ENCODE measurements at places on chromosomes 3 and 15.
A peak's percentile ranks its signal among the peaks of the same experiment; 100 is the strongest.

DNA sequence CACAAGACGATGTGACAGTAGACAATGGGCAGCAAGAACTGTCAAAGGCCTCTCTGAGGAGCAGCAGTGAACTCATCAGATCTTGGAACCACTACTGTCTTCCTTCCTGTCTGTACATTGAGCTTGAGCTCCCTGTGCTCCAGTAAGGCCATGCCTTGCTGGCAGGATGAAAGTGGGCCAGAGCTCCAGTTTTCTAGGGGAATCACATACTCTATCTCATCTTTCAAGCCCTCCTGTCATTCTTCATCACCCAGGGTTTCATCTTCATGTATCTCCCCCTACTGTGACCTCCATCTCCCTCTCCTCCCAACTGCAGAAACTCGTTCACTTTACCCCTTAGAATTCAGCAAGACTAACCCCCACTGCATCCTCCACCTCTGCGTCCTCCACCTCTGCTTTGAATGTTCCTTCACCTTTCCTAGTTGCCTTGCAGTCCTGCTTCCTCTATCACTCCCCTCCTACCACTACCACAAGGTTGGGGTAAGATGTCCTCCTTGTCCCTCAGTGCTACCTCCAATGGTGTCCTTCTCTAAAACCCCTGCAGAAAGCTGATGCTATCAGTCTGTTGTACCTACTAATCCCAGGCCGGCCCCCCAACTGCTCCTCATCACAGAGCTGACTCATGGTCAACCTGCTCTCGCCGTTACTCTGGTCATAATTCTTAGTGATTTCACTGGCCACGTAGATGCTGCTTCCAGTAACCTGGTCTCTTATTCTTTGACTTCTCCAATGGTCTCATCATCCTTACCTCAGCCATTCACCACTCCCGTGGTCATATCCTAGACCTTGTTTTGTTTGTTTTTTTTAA, 22.3 kb downstream of the NKIRAS1 start:
- no peak for DNase-seq

DNA sequence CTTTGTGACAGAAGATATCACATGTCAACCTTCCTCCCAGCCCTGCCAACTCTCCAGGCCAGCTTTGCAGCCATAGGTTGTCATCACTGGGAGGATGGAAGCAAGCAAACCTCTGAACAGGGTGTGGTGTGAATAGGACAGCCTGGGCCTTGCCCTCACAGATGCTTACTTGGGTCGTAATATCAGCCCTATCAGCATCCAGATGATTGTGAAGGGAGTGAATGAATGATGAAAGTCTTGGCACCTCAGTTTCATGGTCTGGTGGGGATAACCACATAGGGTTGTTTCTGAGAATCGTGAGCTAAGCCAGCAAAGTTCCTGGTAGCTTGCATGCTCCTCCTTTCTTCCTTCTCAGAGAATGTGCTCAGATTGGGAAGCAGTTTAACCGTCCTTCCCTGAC, 55.1 kb upstream of the POLR2M start:
- DNase-seq: no peak

GRCh38 chr15:49015896-49016295, 30.4 kb downstream of the SECISBP2L start:
- DNase-seq: no peak

DNA sequence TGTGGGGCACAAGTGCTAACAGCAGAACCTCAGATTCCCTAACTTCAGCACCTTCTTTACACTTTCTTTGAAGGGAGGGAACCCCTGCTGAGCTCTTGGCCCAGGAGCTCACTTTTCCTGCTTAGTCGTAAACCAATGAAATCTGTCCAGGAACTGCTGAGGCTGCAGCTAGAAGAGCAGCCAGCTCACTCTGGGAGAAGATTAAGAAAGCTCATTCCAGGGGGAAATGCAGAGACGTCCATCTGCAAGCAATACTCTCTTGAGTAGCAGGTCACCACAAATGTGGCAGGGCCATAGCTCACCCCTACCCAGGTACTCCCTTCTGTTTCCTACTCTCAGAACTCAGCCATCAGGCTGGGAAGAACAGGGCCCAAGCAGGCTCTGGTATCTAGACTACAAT, 103.3 kb downstream of the WDR76 start:
- no peak for DNase-seq

DNA sequence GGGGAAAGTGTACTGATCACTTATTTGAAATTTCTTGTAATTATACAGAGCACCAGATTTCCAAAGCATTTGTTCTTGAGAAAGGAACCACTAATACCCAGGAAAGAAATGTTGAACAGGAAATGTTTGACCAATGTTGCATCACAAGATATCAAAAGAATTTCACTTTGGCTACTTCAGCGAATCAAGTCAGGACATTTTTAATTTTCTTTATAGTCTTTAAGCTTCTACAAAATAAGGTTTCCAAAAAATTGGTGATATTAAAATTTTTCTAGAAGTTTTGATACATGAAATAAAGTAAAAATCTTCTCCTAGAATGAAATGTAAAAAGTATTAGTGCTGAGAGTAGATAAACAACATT, 421.9 kb downstream of the MECOM start:
- no peak for DNase-seq

DNA sequence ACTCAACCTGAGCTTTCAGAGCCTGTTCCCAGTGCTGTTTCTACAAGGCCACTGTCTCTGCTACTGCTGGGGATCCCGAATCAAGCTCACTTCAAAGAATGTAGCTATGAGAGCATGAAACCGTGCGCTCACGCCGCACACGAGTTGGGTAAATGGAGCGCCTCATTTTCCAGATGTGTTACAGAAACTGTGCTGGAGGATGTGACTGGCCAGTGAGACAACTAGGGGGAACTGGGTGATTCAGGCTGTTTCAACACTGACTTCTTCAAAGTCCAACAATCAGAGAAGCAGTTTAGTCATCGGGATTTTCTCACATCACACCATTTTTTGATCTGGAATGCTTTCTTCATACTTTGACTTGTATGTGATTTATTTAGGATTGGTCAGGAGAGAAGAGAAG, 3.5 kb downstream of the ZNF710 start:
- DNase-seq: no peak

GRCh38 chr3:52456800-52457183, 1.4 kb downstream of the NISCH start:
- DNase-seq: no peak

DNA sequence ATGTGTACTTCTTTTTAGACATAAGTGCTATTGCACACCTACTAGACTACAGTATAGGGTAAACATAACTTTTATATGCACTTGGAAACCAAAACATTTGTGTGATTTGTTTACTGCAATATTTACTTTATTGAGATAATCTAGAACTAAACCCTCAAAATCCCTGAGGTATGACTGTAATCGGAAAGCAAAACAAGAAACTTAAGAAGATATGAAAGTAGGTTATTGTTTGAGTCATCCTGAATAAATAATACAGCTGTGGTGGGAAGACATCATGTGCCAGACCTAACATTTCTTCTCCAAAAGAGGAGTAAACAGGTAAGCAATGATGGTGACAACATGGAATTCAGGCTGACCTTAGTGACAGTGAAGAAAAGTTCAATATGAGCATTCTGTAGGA, 765.5 kb downstream of the OTOL1 start:
- no peak for DNase-seq

DNA sequence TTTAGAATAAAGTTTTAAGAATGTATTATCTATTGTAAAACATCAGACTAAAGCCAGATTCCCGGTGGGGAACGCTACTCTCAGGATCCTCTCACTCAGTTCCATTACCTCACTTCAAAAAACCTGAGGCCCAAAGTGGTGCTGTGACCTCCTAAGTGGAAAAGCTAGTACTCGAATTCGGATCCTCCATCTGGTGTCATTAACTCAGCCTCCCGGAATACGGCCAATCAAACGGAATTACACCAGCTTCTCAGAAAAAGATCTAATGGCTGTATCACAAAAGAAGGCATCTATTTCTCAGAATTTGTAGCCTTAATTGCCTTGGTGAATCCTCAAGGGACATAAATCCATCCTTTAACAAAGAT, 627 bp downstream of the ACAD11 start:
- DNase-seq: no peak

GRCh38 chr3:10628891-10629670, 123.7 kb upstream of the ATP2B2 start:
- DNase-seq: no peak

GRCh38 chr3:17557749-17558463, 184.5 kb downstream of the TBC1D5 start:
- no peak for DNase-seq

DNA sequence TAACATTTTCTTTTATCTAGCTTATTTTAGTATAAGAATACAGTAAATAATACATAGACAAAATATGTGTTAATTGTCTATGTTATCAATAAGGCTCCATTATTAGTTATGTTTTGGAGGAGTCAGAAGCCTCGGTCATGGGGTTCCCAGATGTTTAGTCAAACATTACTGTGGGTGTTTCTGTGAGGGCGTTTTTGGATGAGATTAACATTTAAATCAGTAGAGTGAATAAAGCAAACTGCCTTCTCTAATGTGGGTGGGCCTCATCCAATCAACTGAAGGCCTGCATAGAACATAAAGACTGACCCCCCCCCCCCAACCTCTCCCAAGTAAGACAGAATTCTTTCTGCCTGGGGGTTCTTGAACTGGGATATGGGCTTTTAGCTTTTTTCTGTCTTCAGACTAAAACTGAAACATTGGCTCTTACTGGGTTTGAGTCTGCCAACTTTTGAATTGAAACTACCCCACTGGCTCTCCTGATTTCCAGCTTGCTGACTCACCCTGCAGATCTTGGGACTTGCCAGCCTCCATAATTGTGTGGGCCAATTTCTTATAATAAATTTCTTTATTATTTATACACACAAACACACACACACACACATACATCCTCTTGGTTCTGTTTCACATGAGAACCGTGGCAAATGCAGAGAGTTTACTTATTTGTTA, 192.0 kb downstream of the TPRG1 start:
- no peak for DNase-seq

GRCh38 chr3:60316121-60316797, 935.0 kb downstream of the FHIT start:
- no peak for DNase-seq

GRCh38 chr3:46400000-46400734, 6.7 kb downstream of the CCR5AS start:
- DNase-seq: peak; percentile 33

DNA sequence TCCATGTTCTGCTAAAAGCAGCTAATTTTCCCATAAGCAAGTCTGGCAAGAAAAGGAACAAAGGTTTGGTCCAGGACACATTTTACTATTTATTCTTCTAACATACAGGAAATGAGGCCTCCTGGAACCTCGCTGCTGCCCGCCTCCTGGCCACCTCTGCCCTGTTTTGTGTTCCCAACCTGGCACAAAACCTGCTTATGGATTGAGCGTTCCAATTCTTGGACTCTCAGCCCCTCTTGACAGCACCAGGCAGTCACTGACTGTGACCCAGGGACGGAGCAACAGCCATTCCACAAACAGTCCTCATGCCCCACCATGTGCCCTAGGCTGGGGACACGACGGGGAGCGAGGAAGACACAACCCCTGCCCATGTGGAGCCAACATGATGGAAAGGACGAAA, 11.6 kb upstream of the SSUH2 start:
- no peak for DNase-seq
